SK-N-SH (cell line): ENCODE measurements at places on chromosomes 5 and 9.

GRCh38 chr5:73120222-73121118 lies at the start of gene TMEM171:
TMEM171 (plus strand) TSS chr5:73120575; CDS start chr5:73123374, 2,799 bp downstream.
- peak; percentile 81 for DNase-seq

GRCh38 chr5:44885903-44886302 lies 77.2 kb downstream of the MRPS30 start:
- no peak for DNase-seq

GRCh38 chr5:34686762-34687268 lies 30.7 kb downstream of the RAI14 start:
- DNase-seq, result no peak

- no peak for DNase-seq
Observed at GRCh38 chr5:149083846-149084245, 21.0 kb upstream of the SH3TC2 start.

DNA sequence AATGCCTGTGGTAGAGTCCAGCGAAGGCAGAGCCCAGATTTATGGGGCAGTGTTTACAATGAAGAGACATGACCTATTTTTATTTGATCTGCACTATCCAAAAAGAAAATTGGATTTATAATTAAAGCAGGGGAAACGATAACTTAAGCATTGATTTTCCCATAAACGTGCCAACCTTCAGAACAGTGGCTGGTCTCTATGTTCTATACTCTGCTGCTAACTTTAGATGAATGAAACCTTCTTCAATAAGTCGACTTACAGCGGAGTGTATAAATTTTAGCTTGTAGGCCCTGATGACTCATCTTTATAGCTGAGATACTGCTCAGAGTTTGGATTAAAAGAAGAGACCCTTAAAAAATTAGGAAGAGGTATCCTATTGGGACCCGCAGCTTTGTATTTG lies 452.6 kb downstream of the TLR4 start:
- no peak for DNase-seq

DNA sequence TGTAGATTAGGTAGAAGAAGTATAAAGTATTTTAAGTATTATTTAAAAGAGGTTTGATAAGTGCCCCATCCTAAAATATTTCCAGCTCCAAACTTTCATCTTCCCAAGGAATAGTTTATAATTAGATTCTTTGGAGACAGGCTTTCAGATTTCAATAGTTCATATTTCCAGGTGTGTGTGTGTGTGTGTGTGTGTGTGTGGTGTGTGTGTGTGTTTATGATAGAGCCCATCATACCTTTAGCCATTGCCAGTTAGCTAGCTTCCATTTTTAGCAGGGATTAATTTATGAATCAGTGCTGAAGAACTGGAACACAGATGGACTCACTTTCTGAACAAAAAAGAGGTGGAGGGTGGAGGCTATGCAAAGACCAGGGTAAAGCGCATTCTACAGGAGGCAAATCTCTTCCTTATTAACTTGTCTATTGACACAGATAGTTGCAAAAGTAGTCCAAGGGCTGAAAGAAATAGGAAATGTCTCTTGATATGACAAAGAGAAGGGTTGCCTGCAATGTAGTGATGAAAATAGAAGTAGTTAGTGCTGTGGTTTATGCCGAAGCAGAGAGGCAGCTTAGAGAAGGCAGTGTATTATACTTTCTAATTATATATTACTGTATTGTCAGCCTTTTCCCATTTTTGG lies 301.1 kb downstream of the MAN2A1 start:
- DNase-seq, result no peak

GRCh38 chr5:92544596-92544995 lies 1036.4 kb downstream of the NR2F1-AS1 start:
- DNase-seq, result no peak

- peak; percentile 63 for DNase-seq
Observed at GRCh38 chr5:138543730-138544104, 681 bp upstream of the ETF1 start.

GRCh38 chr9:2150338-2150737 lies 135.2 kb downstream of the SMARCA2 start:
- no peak for DNase-seq

- no peak for DNase-seq
Observed at GRCh38 chr5:43303242-43303641, 10.0 kb downstream of the HMGCS1 start.
